Left cardiac atrium (tissue), 4 donors: ENCODE measurements at places on chromosomes 11 and 22.

DNA sequence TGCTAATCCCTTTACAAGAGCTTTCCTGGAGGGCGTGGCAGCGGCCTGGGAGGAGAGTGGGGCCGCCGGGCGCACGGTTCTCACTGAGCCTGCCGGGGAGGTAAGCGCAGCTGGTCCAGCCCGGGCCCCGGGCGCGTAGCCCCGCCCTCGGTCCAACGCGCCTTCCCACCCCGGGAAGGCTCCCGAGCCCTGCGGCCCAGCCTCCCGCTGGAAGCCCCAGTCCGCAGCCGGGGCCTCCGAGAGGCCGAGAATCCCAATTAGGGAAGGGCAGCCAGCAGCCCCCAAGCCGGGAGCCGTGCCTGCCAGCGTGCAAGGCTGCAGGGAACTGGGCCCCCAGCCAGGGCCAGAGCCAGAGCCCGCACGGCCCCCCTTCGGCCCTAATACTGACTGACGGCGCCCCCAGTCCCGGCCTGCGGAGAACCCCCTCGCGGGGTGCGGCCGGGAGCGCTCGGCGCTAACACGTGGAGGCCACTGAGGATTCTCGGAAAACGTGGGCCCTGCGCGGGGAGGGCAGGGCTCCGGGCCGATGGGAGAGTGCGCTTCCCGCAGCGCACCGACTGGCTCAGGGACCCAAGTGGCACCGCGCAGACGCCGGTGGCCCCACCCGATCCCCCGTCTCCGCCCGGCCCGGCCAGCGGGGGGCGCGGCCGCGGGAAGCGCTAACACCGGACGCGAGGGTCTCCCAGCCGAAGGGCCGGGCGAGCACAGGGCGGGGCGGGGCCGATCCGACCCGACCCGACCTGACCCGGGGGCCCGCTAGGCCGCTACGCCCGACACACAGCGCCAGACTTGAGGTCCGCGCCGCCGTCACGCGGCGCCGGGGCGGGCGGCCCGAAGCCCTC lies 5.7 kb downstream of the ZFTA start:
- DNase-seq: peak; percentile 63

DNA sequence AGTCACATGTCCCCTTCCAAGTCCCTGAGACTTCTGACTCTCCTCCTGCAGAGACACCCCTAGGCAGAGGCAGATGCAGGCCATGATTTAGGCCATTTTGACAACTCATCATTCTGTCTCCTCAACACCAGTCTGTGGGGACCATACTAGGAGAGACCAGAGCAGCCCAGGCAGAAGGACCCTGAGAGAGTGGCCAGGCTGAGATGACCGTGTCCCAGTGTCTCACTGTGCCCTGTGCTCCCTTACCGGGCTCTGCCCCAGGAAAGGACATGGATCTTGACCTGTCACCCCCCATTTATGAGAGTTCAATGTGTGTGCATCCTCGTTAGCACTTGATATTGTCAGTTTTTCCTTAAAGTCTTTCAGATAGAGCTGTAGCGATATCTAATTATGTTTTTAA lies 52.4 kb upstream of the IGLL5 start:
- DNase-seq: no peak

DNA sequence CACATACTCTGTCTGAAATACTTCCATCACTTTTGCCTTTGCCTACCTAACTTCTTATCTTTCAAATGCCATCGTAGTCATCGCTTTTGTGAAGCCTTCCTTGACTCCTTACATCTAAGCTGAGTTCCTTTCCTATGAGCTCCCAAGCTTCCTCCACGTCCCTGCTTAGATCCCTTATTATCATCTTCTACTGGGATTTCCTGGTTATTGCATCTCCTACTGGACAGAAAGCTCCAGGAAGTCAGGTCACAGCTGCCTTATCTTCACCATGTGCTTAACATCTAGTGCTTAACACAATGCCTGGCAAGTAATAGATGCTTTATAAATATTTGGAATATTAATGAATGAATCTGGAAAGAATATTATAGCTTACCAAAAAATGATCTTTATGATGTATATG lies 5.9 kb downstream of the YPEL4 start:
- no peak for DNase-seq

DNA sequence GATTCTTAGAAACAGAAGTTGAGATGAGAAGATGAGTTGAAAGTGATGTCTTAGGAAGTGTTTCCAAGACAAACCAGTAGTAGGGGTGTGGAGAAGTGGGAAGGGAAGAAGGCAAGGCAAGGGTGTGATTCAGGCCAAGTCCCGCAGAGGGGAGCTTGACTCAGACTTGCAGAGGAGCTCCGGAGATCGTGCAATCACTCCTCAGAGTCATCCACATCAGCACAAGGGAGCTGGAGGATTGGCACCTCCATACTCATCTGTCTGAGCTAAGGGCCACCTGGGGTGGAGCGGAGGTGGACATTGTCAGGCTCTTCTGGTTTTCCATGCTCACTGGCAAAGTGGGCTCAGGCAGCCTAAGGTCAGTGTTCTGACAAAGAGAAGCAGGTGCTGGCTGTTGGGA lies 44.4 kb downstream of the CHRDL2 start:
- DNase-seq: peak; percentile 20

GRCh38 chr11:128727320-128727719 lies 33.4 kb downstream of the FLI1 start:
- DNase-seq: no peak

DNA sequence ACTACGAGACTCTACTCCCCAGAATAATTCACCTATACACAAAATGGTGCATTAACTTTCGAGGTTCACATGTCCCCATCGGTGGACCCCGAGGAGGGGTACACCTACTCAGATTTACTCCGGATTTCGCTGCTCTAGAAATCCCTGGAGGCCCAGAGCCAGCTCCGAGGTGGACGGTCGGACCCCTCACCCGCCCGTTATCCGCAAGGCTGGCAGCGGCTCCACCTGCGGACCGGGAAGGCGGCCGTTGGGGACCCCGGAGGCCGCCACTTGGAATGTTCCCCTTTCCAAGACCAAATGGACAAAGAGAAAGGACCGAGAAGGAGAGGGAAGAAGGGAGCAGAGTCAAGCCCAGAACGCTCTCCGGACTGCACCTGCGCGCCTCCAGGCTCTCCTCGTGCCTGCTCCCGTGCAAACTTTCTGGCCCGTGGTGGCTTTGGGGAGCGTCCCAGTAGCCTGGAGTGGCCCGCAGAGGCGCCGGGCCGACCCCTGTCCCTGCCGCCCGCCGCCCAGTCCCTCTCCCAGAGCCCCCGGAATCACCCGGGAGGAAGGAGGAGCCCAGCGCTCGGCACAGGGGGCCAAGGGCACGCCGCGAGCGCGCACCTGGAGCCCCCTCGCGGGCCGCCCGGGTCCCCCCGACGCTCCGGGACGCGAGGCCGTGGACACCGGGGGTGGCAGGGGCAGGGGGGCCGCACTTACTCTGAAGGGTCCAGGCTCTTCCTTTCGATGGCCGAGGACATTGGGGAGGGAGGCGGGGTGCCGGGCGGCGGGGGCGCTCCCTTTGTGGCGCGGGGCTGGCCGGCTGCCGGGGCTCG lies 23.0 kb downstream of the LMO2 start:
- DNase-seq: no peak

GRCh38 chr11:25860677-25861450 lies 471.1 kb upstream of the ANO3 start:
- DNase-seq: no peak

DNA sequence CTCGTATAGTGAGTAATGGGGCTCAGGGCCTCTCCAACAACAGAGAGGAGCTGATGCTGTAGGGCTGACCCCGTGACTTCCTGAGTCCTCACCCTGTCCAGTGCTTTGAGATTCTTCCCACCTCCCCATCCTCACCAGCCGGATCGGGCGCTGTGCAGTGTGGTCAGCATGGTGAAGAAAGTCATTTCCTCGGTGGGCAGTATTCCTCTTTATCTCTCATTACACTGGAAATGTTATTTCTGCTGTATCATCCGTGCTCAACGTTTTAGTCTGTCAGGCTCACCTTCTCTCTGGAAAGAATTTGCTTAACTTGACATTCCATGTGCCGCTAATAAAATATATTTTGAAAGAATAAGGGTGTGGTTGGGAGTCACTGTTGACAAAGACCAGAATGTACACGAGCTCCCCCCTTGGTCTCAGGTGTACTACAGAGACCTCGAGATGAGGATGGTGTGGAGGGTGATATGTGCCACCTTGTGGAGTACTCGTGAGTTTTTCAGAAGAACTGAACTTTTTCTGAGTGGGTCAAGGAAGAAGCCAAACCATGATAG lies 25.7 kb upstream of the SCGB1A1 start:
- no peak for DNase-seq

DNA sequence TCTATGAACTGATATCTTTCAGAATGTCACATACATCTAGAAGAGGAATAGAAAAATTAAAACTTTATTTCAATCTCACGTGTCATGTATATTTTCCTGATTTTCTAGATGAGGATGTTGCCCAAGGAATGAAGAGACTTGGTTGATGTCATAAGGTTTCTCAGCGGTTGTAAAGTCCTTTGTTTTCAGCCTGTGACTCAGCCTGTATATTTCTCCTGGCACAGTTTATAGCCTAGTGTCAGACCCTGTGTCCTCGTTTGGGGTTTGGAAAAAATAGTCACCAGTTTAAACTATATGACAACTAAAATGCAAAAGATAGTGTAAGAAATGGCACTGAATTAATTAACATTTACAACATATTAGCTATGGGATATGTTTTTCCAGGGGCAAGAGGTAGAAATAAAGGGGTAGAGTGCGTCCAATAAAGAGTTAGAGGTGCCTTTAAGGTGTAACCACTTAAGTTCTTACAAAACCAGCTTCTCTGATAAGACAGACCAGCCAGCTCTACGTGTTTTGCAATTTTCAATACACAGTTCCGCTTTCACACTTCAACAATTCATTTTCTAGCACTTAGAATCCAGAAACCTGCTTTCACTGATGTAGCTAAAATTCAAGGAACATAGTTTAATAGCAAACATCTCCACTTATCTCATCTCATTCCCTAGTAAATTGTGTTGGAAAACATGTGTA lies 1432.6 kb upstream of the TENM4 start:
- DNase-seq: no peak

- no peak for DNase-seq
These were observed 9.0 kb upstream of the DLAT start for GRCh38 chr11:112016088-112016764.

- DNase-seq: no peak
These were observed 47.2 kb downstream of the GAB4 start for GRCh38 chr22:16960884-16961249.

GRCh38 chr11:18253233-18253632 lies 4.8 kb upstream of the SAA2 start:
- DNase-seq: no peak

GRCh38 chr11:1348796-1349326 lies 39.4 kb upstream of the TOLLIP start:
- no peak for DNase-seq

- DNase-seq: no peak
These were observed 186.6 kb upstream of the BDNF start for GRCh38 chr11:27886857-27887256.

GRCh38 chr22:20782083-20782482 lies 8.2 kb downstream of the SERPIND1 start:
- DNase-seq: no peak

DNA sequence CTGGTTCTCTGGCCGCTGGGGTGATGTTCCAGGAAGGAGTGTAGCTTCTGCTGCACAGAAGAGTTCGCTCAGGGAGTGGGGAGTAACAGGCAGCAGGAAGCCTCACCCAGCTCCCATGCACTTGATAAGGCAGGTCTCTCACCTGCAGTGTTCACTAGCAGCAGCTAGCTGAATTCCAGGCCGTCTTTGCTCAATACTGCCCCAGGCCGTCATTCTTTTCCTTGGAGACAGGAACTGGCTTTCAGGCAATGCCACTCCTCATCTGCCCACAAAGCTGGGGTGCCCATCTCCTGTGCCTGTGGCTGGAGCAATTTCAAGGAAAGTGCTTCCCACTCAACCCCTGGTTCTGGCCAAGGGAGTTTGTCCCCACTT lies 66.1 kb downstream of the ARHGAP42 start:
- DNase-seq: no peak

DNA sequence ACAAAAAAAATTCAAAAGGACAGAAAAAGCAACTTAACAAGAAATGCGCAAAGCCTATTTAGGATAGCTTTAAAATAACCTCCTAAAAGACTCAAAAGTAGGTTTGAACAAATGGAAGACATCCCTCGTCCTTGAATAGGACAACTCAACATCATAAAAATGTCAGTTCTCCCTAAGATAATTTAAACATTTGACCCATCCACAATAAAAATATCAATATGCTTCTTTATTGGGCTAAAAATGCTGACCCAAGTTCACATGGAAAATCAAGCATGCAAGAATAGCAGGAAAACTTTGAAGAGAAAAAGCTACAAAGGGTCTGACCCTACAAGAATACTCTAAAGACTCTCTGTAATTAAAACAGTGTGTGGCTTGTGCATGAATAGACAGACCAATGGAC lies 12.1 kb upstream of the KCTD17 start:
- DNase-seq: no peak

- no peak for DNase-seq
These were observed 49.7 kb upstream of the MYEOV start for GRCh38 chr11:69244266-69244665.

DNA sequence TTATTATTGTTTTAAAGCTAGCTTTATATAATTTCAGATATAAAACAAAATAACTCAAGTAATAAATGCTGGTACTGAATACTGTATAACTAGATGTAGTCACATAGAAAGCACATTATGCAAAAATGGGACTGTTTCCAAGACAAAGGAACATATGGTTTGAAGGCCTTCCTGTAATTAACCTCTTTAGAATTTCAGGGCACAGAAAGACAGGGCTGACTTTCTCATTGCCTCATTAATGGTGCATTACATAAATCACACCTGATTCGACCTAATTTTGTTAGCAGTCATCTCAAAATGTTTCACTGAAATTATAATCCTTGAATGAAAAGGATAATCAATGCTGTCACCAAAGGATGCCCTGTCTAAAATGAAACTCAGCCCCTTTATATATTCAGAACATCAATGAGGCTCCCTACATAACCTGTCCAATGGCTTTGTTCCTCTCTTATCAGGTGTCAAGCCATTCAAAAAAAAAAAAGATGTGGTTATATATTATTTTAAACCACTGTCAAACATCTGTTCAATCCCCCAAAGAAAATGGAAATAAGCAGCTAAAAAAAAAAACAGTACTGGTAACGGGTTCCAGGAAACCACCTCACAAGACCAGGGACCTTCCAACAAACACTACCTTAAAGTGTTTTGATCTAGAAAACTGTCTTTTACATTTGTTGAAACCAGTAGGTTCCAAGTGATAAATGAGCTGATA lies 77.4 kb downstream of the FAM168A start:
- no peak for DNase-seq

DNA sequence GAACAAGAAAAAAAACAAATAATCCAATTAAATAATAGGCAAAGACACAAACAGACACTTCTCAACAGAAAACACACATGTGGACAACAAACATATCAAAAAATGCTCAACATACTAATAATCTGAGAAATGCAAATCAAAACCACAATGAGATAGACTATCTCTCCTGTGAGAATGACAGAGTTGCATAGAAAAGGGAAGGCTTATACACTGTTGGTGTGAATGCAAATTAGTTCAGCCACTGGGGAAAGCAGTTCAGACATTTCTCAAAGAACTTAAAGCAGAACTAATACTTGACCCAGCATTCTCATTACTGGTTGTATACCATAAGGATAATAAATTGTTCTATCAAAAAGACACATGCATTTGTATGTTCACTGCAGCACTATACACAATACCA lies 637.8 kb upstream of the LUZP2 start:
- no peak for DNase-seq
